AG20443 (cell line): ENCODE measurements at places on chromosomes 4 and X.

DNA sequence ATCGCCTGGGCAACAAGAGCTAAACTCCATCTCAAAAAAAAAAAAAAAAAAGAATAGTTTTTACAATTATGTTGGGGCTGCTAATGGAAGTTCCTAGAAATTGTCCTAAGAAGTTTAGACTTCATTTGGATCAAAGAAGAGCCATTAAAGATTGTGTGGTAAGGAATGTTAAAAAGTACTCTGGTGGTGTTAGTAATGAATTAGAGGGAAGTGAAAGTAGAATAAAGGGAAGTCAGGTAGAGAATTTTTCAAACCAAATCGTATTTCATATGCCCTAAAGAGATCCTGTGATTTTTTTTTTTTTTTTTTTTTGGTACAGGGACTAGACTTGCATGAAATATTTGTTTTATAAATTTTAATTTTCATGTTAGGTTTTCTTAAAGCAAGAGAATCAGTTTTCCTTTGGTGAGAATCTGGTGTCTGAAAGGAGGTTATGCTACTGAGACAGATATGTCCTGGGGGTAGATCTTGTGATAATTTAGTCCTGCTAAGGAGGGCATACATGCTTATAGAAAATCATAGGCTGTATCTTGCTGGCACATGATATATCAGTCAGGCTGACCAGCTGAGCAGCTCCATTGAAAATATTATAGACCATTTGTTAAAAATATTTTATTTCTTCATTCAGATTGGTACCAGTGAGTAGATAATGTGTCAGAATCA is 10.7 kb downstream of the SEC24B start:
- no peak for DNase-seq

DNA sequence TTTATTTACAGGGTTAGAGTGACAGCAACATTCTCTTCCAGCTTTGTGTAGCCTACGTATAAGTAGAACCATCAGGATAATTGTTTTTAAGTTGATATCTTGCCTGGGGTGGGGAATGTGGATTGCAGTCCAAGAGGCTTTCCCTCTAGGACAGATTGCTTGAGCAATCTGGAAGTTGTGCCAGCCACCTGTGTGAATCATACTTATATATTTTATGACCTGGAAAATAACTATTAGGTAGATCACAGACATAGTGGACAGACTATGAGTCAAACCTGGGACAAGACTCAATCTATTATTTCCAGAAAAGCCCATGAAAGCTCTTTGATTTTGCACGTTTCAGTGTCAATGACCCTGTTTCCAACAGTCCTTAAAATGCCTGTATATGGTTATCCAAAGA is 98.9 kb downstream of the TLL1 start:
- DNase-seq: no peak

GRCh38 chr4:26619784-26620183 is 35.9 kb downstream of the TBC1D19 start:
- DNase-seq: peak; percentile 24

DNA sequence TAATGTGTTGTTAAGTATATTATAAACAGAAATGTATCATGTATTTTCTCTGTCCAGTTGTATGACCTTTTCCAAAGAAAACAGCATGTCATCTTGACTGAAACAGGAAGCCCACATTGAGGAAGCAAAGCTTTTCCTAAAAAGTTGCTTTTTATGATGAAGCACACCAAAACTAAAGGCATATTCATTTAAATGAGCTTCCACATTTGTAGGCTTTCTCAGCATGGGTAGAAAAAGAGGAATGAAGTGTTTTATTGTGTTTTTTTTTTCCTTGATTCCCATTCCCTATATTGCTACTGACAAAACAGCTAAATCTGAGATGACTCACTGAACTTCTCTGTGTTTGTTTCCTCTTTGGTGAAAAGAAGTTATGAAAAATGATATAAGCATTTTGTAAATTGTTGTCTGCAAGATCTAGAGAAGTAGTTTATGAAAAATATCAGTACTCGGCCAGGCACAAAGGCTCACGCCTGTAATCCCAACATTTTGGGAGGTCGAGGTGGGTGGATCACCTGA is 32.5 kb upstream of the FRAS1 start:
- no peak for DNase-seq

- no peak for DNase-seq
These were observed 77.5 kb upstream of the ELOVL6 start for GRCh38 chr4:110275871-110276270.

DNA sequence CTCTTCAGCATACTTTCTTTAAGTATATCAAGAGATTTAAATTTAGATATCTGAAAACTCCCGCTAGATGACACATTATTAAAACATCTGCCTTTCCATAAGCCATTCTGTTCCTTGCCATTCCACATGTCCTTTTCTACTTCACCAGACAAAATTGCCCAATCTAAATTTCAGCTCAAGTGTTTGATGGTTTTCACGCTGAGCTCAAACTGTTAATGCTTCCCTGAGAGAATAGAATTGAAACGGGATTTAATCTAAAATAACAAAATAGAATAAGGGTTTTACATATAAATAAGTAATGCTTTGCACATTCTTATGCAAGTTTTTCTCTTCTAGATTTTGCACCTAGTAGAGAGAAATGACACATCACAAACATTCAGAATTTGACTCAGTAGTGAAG is 764.5 kb upstream of the TENM3 start:
- no peak for DNase-seq

- DNase-seq: peak; percentile 51
These were observed 156.9 kb downstream of the SLIT2 start for GRCh38 chr4:20408611-20409010.

DNA sequence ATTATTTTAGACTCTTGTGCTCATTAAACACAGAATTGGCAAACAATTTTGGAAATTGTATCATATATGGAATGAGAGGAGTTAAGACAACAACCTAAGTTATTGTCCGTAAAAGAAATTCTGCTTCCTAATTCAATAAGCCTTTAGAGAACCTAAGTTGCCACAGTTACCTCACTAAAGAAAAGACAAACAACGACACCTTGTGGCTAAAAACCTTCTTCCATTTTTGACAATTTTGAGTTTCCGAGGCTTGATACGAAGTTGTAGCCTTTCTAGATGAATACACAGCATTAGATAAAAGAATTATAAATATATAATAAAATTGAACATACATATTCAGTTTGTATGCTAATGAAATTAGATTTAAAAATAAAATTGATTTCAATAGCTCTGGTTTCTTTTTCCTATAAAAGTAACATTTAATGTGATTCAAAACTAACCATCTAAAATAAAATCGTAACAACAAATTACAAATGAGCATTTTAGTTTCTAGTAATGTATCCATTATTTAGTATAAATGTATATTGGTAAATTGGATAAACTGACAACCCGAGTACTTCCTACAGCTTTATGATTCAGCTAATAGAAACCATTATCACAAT is 275.1 kb downstream of the GPM6A start:
- peak; percentile 42 for DNase-seq

- DNase-seq: peak; percentile 35
These were observed 181.0 kb upstream of the KCNIP4 start for GRCh38 chr4:22129454-22130029.

- DNase-seq: no peak
These were observed 34.4 kb upstream of the BEND2 start for GRCh38 chrX:18255059-18255458.

DNA sequence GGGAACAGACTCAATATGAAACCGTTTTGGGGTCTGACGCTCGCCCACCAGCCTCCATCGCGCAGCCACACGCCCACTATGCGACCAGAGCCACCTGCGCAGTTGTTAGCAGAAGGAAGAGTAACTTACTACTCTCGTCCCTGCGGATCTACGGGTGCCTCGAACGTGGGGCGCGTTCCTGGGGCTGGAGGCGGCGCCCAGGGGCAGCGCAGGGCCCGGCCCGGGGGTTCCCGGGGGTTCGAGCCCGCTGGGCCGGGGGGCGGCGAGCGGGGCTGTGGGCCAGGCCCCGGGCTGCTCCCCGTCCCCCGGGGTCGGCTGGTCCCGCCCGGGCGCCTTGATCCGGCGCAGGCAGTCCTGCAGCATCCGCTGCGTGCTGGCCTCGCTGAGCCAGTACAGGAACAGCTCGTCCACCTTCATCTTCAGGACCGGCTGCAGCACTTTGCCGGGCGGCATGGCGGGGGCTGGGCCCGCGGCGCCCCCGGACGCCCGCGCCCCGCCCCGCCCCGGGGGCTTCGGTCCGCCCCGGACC is 404 bp downstream of the PPP2R3B start:
- no peak for DNase-seq

DNA sequence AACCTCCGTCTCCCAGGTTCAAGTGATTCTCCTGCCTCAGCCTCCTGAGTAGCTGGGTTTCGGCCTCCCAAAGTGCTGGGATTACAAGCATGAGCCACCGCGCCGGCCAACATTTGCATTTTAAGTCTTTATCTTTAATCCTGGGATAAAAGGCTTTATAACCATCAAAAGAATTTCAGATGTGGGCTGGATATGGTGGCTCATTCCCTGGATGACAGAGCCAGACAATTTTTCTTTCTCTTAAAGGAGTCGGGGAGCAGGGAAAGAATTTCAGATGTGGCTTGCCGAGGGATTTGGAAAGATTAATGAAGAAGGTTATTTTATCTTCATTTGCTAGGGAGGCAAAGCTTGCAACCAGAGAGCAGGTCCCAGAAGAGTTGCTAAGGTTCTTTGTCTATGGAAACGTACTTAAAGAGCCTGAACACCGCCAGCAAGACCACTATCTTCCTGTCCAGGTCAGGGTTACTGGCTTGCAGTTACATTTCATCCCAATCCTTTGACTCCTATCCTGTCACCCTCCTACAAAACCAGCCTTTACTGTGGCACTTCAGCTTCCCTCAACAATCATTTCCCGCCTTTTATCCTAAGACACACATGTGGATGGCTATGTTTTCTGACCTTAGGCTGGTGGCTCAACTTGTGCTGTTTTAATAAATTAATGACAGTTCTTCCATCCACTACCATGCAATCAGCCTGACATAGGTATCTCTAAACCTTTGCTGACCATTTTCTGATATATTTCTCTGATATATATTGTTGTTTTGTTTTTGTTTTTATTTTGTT is 3.9 kb upstream of the KLHL8 start:
- DNase-seq: no peak

DNA sequence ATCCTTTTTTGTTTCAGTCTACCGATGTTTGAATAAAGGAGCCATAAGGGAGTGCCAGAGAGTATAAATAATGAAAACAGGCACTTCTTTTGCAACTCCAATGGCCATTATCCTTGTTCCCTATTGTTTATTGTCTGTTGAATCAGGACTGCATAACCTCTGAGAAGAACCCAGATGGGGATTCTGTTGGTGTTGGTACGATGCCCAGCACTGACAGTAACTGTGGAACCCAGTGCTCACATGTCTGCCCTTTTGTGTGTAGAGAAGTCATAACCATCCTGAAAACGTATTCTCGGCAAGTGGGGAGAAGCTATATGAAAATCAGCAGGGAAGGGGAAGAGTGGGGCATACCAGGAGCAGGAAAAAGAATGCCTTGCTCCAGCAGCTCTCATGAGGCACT is 195.1 kb upstream of the EDNRA start:
- no peak for DNase-seq

GRCh38 chr4:96131186-96131585 is 291.3 kb downstream of the PDHA2 start:
- DNase-seq: no peak

- DNase-seq: no peak
These were observed 3.9 kb upstream of the TRIM60 start for GRCh38 chr4:165027762-165028402.

- DNase-seq: peak; percentile 39
These were observed 724 bp downstream of the THOC2 start for GRCh38 chrX:123731987-123732669.

GRCh38 chr4:137703195-137703594 is 170.9 kb upstream of the PCDH18 start:
- DNase-seq: no peak

GRCh38 chr4:124435274-124435950 is 277.1 kb downstream of the ANKRD50 start:
- no peak for DNase-seq

GRCh38 chrX:145405012-145405411 is 157.7 kb downstream of the SPANXN1 start:
- DNase-seq: peak; percentile 7

GRCh38 chr4:54001668-54002365 is 62.6 kb downstream of the CHIC2 start:
- DNase-seq: no peak

DNA sequence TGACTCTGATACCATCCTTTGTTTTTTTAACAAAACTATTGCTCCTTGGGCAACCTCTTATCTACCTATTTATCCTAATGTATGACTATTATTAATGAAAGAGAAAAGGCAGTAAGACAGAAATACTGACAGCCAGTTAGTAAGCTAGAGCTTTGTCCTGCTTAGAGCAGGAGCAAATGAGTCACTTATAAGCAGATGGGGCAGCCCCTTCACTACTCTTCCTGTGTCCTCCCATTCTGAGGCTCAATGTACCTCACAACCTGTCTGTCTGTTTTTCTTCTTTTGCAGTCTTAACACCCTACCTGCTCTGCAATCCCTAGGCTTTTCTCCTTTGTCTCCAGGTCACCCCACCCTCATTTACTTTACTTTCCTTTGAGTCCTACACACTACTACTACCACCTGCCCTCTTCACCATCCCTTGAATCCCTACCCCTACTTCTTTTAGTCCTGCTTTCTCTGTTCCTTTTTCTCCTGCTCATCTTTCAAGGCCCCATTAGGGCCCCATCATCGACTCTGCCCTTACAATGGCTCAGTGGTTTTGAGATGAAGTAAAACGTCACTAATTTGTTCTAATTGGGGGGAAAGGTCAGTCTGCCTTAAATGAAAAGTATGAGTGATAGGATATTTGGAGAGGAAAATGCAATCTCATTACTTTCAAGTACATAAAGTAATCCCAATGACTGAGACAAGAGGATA is 294.3 kb downstream of the GUCY2F start:
- DNase-seq: no peak
